ENCODE measurements at places on chromosomes 5 and 9. TPM values are rescaled to one million over a fixed set of nuclear protein-coding genes. Genes with fewer than 3 reads are reported as not detected.

CDHR2 gene
- total RNA-seq = 0.72 TPM

PRUNE2 gene
- 0.18 TPM for total RNA-seq

PCDHB9 gene
- total RNA-seq = 1.8 TPM

GPR151 gene
- not detected for total RNA-seq

MORN5 gene
- total RNA-seq = not detected

KLF9 gene
- 0.95 TPM for total RNA-seq

SLC34A3 gene
- not detected for total RNA-seq

SCGB3A2 gene
- total RNA-seq = 0.39 TPM

OR13C2 gene
- not detected for total RNA-seq

PCDHA1 gene
- total RNA-seq = not detected

ANKRD18B gene
- 7.3 TPM for total RNA-seq

SEMA4D gene
- 6.5 TPM for total RNA-seq

WNK2 gene
- total RNA-seq = 13.7 TPM

SLC25A2 gene
- total RNA-seq = 0.28 TPM

ERMP1 gene
- total RNA-seq = 38.4 TPM

MYORG gene
- total RNA-seq = 9.7 TPM

NR2F1 gene
- total RNA-seq = 49.5 TPM

TIGD6 gene
- 7.1 TPM for total RNA-seq

C5 gene
- total RNA-seq = 1.6 TPM

MEGF10 gene
- not detected for total RNA-seq

PCDHB8 gene
- 7.6 TPM for total RNA-seq

PTGR1 gene
- 46.0 TPM for total RNA-seq

GABBR2 gene
- total RNA-seq = 6.3 TPM

OBP2B gene
- total RNA-seq = not detected

RANBP17 gene
- total RNA-seq = not detected

ZSWIM6 gene
- total RNA-seq = 10.8 TPM
